ENCODE measurements at places on chromosomes 11 and 22. TPM values are rescaled to one million over a fixed set of nuclear protein-coding genes. Genes with fewer than 3 reads are reported as not detected.

C11orf16 gene
- total RNA-seq: 0.46 TPM

TMEM109 gene
- total RNA-seq: 9.7 TPM

SIDT2 gene
- 23.1 TPM for total RNA-seq

PARVA gene
- total RNA-seq: 8.3 TPM

KRTAP5-11 gene
- total RNA-seq: not detected

APOL5 gene
- not detected for total RNA-seq

TSSC4 gene
- total RNA-seq: 24.2 TPM

NXPE2 gene
- total RNA-seq: 1.4 TPM

CRYBB2 gene
- total RNA-seq: not detected

SYCE3 gene
- total RNA-seq: not detected

SLC22A9 gene
- not detected for total RNA-seq

OR51A7 gene
- not detected for total RNA-seq

PLAAT5 gene
- total RNA-seq: 5.5 TPM

AGBL2 gene
- 1.8 TPM for total RNA-seq

SLC17A6 gene
- total RNA-seq: 134 TPM

OR6T1 gene
- total RNA-seq: not detected

OR52N4 gene
- total RNA-seq: not detected

SLC15A3 gene
- 9.9 TPM for total RNA-seq

MRGPRX3 gene
- not detected for total RNA-seq

MYOD1 gene
- not detected for total RNA-seq

CCDC116 gene
- total RNA-seq: 0.23 TPM

PNPLA5 gene
- total RNA-seq: 0.23 TPM

UCP3 gene
- total RNA-seq: 1.8 TPM

HBD gene
- total RNA-seq: not detected

CENPM gene
- total RNA-seq: 8.1 TPM

CDPF1 gene
- 10.6 TPM for total RNA-seq

ACCSL gene
- not detected for total RNA-seq

KRTAP5-9 gene
- not detected for total RNA-seq

PDGFB gene
- total RNA-seq: 11.3 TPM

BDNF gene
- 12.0 TPM for total RNA-seq

Data from diencephalon (tissue), 1 donor.